ENCODE measurements at places on chromosomes 5 and 9.

- DNase-seq, result no peak
Measured at GRCh38 chr5:173733425-173733824, 117.0 kb upstream of the BOD1 start.

DNA sequence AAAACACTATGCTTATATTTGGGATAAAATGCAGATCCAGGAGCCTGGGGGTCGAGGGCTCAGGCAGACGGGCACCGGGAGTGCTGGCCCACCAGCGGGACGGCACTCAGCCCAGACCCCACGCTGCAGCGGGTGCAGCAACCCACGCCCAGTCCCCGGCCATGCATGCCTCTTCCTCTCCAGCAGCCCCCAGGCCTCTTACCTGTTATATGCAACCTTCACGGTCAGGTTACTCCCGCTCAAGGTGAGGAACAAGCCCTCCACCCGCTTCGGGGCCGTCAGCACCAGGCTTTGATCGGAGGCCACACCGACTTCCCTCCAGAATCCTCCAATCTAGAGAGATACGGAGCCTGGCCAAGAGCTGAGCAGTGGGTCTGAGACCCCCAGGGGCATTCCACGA lies 1.2 kb downstream of the LCN8 start:
- no peak for DNase-seq

DNA sequence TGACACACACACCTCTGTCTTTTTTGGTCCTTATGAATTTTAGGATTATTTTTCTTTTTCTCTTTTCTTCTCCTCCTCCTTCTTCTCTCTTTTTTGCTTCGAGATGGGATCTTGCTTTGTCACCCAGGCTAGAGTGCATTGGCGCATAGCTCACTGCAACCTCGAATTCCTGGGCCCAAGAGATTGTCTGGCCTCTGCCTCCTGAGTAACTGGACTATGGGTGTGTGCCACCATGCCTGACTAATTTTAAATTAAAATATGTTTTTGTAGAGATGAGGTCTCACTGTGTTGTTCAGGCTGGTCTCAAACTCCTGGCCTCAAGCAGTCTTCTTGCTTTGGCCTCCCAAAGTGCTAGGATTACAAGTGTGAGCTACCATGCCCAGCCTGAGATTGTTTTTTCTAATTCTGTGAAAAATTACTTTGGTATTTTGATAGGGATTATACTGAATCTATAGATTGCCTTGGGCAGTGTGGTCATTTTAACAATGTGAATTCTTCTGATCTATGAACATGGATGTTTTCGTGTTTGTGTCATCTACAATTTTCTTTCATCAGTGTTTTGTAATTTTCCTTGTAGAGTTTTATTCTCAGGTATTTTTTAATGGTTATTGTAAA lies 7.7 kb downstream of the AHRR start:
- DNase-seq, result no peak

DNA sequence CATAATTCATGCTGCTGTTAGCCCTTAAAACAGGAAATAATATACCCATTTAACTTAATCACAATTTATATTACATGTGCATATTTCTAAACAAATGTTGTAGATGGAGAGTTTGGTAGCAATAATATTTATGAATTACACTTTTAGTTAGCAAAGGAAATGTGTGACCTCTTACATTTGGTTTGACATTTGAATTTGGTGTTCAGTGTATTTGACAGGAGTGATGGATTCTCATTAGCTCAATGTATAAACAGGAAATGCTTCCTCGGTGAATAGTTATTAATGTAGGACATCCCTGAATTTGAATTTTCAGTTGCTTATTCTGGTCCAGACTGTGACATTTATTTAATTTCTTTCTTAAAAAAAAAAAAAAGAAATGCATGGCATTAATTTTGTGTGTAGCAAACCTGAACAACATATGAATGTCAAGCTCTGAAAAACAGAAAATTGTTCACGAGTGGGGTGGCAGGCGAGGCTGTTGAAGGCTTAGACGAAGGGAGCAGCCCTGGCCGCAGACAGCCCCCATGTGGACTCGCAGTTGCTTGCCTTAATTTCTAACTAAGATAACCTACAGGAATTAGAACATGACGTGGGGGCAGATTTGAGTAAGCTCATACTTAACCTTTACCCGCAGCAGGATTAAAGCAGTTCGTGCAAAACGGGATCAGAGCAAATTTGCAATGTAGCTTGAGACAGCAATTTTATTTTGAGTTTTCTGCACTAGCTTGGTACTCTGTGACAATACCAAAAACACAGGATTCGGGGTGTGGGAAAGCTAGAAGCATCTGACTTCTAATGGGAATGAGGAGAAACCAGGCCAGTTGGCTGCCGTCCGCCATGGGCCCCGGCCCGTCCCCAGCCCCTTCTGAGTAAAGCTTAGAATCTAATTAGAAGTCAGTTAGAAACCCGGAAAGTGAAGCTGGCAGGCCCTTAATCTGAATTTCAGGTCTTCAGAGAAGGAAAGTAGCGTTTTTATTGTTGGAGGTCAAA lies 134.3 kb downstream of the MACROH2A1 start:
- DNase-seq, result no peak

GRCh38 chr5:75716715-75717081 lies 539 bp downstream of the POC5 start:
- no peak for DNase-seq

DNA sequence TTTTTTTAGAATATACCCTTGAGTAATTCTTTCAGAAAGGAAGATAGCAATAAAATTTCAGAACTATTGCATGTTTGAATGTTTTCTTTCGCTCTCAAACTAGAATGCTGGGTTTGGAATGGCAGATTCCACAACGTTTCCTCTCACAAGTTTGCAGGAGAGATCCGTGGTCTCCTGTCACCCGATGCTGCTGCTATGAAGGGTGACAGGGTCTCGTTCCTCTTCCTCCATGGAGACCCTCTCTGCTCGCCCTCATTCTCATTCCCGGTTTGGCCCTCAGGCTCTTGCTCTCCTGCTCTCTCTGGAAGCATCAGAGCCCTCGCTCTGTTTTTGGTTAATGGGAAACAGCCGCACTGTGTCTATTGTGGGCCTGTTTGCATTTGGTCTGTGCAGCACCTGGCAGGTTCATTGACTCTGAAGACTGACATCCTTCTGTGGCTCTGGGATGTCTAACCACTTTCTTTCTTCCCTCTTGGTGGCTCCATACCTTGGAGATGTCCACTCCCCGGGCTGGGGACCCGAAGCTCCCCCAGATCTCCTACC lies 12.6 kb upstream of the FAM163B start:
- no peak for DNase-seq

Measured in kidney epithelial cell (primary cell).